CD4-positive, alpha-beta T cell treated with Interleukin-17A for 1 hour (primary cell): ENCODE measurements at places on chromosomes 13 and 19.
A peak's percentile ranks its signal among the peaks of the same experiment; 100 is the strongest.

DNA sequence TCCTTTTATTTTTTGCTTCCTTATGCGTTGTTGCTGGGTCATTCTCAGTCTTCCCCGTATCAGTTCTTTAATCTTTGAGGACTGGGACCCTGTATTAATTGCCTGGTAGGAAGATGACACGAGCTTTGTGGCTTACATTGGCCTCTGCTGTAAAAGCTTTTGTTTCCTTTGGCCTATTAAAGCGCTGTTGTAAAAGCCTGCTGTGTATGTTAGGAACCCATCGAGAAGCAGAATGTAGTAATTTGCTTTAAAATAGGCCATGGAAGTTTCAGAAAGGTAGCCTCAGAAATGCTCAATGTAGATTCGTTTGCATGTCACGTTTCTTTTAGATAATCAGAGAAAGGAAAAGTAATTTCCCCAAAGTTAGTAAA is 257.5 kb upstream of the STARD13 start:
- DNase-seq: no peak

DNA sequence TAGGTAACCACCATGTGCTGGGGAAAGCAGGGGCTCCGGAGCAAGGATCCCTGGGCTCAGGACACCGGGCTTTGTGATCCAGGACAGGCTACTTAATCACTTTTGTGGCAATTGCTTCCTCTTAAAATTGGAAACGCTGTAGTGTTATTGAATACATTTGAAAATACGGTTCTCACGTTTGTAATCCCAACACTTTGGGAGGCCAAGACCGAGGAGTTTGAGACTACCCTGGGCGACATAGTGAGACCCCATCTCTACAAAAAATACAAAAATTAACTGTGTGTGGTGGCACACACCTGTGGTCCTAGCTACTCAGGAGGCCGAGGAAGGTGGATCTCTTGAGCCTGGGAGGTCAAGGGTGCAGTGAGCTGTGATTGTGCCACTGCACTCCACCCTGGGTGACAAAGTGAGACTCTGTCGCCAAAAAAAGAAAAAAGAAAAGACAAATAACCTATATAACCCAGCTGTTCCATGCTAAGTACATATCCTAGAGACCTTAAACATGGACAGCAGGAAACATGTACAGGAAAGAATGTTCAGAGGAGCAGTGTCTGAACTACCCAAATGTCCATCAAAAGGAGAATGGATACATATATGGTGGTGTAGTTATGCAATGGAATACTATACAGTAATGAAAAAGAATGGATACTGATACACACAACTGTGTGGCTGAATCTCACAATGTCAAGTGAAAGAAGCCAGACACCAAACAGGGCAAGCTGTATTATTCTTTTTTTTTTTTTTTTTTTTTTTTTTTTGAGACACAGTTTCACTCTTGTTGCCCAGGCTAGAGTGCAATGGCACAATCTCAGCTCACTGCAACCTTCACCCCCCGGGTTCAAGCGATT is 622 bp upstream of the PRODH2 start:
- no peak for DNase-seq

- DNase-seq: no peak
These were observed 68.3 kb upstream of the NPAS1 start for GRCh38 chr19:46951171-46951986.

DNA sequence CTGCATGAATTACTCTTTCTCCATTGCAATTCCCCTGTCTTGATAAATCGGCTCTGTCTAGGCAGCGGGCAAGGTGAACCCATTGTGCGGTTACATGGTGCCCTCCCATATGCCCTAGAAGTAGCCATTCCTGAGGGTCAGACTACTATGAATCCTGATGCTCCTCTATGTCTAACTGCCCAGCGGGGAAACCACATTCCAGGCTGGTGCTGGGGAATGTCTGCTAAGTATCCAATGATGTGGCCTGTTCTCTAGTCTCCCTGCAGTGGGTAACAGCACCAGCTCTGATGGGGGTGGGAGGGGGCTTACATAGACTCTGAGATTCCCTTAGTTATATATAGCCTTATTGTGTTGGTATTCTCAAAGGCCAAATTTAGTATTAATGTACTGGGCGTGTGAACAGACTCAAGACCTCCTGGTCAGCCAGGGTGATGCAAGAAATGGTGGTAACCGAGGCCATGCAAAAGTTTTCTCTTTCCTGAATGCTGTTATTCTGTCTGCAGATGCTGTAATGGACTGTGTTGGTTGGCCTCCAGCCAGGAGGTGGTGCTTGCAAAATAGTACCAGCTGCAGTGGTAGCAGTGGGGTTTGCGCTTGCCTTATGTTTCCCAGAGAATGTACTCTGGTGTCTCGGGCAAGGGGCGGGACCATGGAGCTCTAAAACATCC is 564.8 kb upstream of the SLITRK1 start:
- no peak for DNase-seq

DNA sequence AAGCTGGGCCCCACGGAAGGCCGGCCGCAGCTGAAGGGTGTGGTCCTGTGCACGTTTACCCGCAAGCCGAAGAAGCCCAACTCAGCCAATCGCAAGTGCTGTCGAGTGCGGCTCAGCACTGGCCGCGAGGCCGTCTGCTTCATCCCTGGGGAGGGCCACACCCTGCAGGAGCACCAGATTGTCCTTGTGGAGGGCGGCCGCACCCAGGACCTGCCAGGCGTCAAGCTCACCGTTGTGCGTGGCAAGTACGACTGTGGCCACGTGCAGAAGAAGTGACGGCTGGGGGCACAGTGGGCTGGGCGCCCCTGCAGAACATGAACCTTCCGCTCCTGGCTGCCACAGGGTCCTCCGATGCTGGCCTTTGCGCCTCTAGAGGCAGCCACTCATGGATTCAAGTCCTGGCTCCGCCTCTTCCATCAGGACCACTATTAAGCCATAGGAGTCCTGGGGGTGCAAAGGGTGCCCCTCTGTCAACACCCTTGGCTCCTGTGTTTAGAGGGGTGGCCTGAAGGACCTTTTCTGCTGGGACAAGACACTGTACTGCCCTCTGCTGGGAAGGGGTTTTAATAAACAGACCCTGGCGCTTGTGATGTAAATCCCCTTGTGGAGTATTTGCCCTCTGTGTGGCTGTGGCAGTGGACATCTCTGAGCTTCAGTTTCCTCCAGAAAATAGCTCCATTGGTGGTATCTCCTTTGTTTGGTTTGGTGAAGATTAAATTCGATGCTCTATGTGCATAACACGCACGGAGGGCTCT is 1.9 kb downstream of the MRPS12 start:
- DNase-seq: peak; percentile 67
